ENCODE measurements at places on chromosomes 5 and 9.

DNA sequence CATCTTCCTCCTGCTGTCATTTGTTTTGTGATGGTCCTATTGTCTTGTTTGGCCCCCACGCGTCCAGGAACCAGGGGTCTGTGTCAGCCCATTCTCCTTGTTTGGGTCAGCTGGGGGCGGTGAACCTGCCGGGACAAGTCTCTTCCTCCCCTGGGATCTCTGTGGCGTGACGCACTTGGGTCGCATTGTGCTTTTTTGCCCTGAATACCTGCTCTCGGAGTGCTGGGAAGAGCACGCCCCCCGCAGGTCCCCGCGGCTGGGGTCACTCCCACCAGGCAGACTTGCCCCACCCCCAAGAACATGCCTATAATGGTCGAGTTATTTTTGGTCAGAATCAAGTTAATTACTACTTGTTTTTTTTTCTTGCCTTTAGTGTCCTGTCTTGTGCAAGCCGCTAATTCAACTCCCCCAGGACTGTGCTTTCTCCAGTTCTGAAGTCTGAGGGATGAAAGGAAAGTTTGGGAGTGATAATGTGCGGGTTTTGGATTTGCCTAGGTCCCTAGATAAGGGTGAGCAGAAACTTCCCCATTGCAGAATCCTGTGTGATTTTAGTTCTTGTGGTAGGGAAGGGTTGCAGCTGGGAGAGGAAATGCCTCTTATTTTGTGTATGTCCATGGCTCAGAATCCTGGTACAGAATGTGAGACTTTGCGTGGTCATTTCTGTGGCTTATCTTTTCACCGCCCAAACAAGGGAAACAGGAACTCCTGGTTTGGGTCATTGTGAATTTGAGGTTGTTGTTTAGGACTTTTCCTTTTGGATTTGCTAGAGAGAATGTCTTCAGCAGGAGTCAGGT, 789 bp downstream of the ACER2 start:
- DNase-seq = peak; percentile 26

GRCh38 chr5:68251386-68251785, 35.8 kb downstream of the PIK3R1 start:
- no peak for DNase-seq

GRCh38 chr9:18163146-18163545, 310.8 kb upstream of the ADAMTSL1 start:
- DNase-seq = no peak

DNA sequence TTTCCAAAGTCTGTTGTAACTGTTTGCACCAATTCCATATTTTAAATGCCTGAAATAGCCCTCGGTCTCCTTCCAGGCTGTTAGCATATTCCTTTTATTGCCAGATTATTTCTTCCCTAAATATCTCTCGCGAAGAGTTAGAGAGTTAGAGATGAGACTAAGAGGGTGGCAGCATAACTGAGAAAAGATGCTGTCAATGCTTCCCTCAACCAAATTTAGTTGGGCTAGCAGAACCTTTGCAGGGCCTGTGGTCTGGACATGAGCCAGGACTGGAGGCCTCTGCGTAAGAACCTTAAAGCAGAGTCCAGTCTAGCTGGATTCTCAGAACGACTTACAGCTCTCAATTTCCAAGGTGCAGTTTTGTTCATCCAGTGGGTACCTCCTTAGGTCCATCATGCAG, 135.9 kb downstream of the GABRB2 start:
- DNase-seq = no peak

DNA sequence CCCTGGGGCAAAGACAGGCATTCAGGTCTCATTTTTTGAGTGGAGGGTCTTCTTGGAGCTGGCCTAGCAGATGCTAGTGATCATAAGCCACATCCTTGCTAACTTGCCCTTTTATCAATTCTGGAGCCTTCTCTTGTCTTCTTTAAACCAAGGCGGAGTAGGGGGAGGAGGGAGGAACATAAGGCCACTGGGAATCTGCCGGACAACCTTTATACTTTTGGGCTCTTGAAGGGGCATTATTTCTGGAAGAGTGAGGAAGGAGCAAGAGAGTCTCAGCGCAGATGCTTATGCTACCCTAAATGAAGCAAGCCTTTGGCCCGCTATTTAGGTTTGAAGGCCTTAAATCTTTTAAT, 2.0 kb downstream of the TMEFF1 start:
- no peak for DNase-seq

DNA sequence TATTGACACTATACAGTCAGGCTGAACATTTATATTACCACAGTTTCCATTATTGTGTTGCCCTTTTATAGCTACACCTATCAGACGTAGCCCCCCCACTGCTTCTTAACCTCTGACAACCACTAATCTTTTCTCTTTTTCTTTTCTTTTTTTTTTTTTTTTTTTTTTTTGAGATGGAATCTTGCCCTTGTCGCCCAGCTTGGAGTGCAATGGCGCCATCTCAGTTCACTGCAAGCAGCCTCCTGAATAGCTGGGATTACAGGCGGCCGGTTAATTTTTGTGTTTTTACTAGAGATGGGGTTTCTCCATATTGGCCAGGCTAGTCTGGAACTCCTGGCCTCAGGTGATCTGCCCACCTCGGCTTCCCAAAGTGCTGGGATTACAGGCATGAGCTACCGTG, 75.4 kb downstream of the UHRF2 start:
- no peak for DNase-seq

DNA sequence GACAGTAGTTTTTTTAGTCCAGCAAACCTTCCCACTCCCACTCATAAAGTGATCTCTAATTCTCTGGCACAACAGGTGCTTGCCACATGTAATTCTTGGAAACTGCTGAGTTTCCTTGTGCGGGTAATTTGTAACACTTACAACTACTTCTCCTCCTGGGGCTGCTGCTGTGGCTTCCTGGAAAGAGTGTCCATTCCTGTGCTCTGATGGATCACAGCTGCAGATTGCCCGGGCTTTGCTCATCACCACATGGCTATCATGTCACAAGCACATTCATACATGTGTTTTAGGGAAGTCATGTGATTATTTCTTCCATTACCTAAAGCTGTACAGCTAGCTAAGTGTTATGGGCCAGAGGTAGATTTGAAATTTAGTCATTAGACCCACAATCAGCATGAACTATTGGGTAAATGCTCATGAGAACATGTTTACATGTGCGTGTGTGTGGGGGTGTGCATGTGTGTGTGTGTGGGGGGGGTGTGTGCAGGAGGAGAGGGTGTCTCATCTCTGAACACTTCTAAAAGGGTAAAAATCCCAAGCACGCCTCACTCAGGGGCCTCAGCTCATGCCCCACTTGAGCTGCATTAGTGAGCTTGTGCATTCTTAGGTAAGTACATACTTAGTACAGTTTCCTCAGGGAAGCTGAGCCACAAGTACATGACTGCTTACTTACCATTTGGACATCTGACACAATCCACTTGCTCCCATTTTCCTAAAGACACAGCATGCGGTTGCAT, 118.1 kb upstream of the CCDC112 start:
- DNase-seq = no peak

DNA sequence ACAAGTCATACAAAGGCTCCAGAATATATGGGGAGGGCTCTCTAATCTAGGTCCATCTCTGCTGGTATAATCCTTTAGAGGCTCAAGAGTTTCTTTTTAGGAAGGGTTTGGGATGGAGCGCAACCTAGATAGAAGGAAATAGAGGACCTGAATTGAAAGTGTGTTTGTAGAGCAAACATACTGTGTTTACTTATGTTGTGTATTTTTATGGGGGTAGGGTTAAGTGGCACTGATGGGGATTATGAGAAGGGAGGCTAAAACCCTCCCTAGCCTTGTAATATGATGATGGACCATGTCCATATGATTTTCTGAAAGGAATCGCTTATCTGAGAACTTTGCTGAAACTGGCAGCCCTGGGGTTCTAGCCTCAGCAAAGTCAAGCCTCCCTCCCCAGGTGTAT, 4.4 kb upstream of the ELL2 start:
- DNase-seq = no peak

DNA sequence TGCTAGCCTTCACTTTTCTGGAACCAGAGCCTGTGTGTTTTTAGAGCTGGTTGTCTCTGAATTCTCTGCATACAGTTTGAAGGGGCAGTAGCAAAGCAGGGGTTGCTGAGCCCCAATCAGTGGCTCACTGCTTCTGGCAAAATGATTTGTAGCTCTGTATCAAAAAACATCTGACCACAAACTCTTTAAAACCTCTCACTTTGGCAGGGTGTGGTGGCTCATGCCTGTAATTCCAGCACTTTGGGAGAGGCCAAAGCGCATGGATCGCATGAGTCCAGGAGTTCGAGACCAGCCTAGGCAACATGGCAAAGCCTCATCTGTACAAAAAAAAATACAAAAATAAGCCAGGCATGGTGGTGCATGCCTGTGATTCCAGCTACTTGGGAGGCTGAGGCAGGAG, 28.3 kb upstream of the APC start:
- DNase-seq = no peak

- DNase-seq = no peak
Observed at GRCh38 chr9:101579711-101580545, 14.8 kb downstream of the PPP3R2 start.

DNA sequence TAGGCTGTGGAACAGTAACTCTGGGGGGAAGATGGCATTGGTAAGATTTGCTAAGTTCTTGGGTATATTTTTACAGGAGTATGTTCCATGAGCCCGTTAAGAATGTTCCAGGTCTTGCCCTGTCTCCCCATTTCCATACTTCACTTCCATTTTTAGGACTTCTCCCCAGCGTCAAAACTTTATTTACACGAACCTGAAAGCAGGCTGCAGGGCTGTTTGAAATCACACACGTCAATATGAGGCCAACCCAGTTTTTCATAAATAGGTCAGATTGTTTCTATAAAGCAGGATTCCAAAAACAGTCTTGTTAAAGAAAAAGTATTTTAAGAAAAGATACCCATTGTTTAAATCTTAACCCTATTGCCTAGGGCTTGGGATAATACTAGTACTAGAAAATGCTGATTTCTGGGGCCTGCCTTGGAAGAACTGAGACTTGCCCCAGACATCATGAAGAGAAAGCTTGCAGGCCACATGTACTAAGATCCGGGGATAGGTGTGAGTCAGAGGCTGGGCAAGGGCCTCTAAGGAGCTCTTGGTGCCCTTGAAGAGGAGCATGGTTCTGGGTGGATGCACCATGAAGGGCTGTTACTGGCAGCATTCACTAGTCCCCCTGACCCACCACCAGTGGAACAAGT, 24.2 kb downstream of the TRIO start:
- no peak for DNase-seq

DNA sequence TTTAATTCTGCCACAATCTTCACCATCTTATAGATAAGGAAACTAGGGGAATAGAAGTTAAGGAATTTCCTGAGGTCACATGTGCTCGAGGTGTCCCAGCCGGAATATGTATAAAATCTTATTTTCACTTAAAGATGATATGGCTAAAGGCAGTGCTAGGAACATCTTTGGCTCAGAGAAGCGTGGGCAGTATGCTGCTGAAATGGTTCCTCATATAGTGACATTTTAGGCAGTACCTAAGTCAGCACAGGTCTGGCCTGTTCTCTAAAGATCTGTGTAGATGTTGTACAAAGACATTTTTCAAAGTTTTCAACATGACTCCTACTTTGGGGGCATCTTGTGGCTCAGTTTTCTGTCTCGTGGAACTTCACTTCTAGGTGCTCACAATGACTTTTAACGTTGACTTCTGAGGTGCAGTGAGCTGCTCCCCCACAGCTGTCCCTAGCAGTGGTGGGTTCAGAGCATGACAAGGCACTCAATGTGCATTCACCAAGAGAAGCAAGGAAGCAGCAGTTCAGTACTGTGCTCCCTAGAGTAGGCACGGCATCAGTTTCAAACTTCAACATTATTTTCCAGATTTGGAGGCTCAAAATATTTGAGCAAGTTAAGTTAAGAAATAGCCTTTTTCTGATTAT, 40.3 kb downstream of the TNFAIP8 start:
- DNase-seq = no peak

DNA sequence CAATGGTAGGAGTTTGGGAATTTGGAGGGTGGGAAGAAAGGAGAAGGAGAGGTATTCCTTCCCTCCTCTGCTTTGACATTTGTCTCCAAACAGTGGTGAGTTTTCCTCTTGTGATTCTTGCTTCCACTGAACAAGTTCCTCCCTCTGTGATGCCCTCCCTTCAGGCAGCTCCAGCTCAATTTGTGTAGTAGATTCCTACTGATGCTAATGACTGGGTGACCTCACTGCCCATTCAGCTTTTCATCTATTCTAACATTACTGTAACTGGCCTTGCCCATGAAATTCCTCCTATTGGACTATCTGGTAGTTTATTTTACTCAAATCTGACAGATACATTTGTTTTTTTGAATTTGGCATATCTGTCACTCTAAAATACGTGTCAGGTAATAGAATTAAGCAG, 121.4 kb downstream of the NFIB start:
- no peak for DNase-seq

GRCh38 chr5:125450771-125451170, 704.3 kb upstream of the ZNF608 start:
- DNase-seq = no peak

DNA sequence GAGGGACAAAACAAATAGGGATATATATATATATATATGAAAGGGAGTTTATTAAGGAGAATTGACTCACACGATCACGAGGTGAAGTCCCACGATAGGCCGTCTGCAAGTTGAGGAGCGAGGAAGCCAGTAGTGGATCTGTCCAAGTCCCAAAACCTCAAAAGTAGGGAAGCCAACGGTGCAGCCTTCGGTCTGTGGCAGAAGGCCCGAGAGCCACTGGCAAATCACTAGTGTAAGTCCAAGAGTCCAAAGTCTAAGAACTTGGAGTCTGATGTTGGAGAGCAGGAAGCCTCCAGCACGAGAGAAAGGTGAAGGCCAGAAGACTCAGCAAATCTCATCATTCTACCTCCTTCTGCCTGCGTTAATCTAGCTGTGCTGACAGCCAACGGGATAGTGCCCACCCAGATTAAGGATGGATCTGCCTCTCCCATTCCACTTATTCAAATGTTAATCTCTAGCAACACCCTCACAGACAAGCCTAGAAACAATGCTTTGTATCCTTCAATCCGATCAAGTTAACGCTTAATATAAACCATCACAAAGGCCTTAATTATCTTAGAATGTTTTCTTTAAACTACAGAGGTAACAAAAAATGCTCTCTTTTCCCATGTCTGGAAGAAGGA, 23.8 kb upstream of the DAB2 start:
- no peak for DNase-seq

GRCh38 chr5:75985077-75985476, 98.1 kb upstream of the SV2C start:
- DNase-seq = no peak

DNA sequence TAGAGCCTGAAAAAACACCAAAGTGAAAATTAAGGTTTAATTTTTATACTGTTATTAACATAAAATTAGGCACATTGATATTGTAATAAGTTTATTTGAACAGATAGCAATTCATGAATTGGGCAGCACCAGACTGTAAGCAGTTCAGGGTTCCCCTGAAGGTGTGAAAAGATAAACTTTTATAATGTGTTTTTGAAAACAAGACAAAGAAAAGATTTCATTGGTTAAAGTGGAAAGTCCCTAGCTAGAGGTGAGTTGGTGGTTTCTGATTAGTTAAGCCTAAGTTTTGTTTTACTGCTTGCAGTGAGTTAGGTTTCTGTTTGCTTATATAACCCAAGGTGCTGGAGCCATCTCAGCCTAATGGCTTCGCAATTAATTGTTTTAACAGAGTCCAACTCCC, 96.5 kb upstream of the RPS23 start:
- DNase-seq = no peak

- no peak for DNase-seq
Observed at GRCh38 chr9:100521282-100521681, 48.3 kb downstream of the TMEFF1 start.

- no peak for DNase-seq
Observed at GRCh38 chr9:73806876-73807275, 655.2 kb downstream of the ANXA1 start.

- no peak for DNase-seq
Observed at GRCh38 chr9:84807870-84808390, 138.4 kb downstream of the NTRK2 start.

GRCh38 chr5:55454282-55454681, 80.5 kb downstream of the PLPP1 start:
- DNase-seq = no peak

GRCh38 chr5:127085371-127085770, 12.1 kb upstream of the C5orf63 start:
- no peak for DNase-seq

Measured in tibial nerve (tissue), 4 donors.